ENCODE measurements at places on chromosomes 11 and 22. TPM values are rescaled to one million over a fixed set of nuclear protein-coding genes. Genes with fewer than 3 reads are reported as not detected.

GRCh38 chr22:45455621-45456020 lies 42.1 kb downstream of the RIBC2 start:
- DNase-seq = no peak

DNA sequence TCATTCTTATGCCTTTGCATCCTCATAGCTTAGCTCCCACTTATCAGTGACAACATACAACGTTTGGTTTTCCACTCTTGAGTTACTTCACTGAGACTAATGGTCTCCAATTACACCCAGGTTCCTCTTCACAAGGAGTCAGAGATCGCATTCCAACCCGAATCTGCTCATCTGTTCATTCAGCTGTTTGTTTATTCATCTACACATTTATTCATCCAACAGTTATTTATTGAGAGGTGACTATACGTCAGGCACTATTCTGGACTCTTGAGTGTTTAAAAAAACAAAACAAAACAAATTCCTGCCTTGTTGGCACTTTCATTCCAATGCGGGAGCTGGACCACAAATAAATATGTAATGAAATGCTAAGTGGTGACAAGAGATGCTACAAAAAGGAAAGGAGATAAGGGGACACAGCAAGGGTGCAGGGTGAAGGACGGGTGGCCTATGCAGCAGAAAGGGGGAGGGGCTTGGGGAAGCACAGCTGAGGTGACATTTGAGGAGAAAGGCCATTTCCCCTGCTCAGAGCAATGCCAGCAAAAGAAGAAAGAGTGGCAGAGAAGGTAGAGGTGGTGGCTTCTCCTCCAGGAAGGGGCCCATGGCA lies 393.8 kb upstream of the SYN3 start:
- DNase-seq = no peak

- no peak for DNase-seq
Measured at GRCh38 chr11:121117788-121118187, 16.7 kb downstream of the TECTA start.

- DNase-seq = no peak
Measured at GRCh38 chr11:34643311-34643710, 22.4 kb downstream of the EHF start.

- DNase-seq = no peak
Measured at GRCh38 chr11:1306186-1307162, 3.0 kb downstream of the TOLLIP start.

DNA sequence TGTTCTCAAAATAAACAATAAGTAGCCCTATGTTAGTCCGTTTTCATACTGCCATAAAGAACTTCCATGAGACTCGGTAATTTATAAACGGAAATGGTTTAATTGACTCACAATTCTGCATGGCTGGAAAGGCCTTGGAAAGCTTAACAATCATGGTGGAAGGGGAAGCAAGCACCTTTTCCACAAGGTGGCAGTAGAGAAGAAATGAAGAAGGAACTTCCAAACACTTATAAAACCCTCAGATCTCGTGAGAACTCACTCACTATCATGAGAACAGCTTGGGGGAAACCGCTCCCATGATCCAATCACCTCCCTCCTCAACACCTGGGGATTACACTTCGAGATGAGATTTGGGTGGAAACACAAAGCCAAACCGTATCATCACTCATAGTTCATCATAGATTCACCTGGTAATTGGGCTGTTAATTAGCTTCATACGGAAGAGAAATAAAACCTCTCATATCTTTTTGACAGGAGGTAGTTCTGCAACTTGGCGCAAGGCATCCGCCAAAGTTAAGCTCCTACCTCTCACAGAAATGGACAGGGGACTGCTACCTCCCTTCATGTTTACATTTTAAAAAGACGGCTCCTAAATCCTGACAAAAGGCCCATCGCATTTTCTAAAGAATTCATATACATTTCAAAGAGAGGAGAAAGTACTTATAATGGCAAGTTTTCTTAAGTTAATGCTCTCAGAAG lies 49.0 kb downstream of the MUC15 start:
- DNase-seq = no peak

- no peak for DNase-seq
Measured at GRCh38 chr11:6889835-6890234, 2.5 kb downstream of the OR2D2 start.

DNA sequence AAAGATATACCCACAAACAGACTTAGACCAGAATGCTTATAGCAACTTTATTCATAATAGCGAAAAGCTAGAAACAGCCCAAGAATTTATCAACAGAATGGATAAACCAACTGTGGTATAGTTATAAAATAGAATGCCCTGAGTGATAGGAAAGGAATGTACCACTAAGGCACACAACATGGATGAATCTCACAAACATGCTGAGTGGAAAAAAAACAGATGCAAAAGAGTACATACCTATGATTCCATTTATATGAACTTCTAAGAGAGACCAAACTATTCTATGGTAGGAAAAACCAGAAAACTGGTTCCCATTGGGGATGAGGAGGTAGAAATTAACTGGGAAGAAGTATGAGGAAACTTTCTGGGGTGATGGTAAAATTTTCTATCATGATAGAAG lies 40.4 kb upstream of the GRIK4 start:
- DNase-seq = no peak

DNA sequence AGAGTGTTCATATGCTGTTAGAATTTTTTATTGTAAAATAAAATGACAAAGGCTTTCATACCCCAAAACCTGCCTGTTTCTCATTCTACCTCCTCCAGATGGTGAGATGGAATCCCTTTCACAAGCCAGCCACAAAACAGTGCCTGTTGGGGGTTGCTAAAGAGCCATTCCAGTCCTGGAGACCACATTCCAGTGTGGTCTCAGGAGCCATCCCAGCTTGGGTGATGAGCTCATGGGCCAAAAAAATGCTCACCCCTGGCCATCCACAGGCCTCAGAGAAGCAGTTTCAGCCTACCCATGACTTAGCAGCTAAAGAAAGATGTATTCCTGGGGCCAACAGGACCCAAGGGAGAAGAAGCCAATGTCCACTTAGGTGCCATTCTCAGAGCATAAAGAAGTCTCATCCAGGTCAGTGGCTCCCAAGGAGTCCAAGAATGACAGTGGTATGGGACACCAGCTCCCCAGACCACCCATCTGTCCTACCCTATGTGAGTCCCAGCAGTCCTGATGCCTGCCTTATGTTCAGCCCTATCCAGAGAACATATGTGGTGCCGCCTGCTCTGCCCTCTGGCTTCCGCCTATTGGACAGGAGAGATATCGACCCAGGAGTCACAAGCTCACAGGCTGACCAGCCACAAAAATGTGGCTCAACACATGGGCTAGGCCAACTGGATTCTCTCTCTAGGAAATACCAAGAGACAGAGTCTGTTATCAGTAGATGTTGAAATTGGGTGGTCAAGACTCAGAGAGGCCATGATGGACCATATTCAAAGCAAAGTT lies 26.4 kb downstream of the C11orf91 start:
- no peak for DNase-seq

DNA sequence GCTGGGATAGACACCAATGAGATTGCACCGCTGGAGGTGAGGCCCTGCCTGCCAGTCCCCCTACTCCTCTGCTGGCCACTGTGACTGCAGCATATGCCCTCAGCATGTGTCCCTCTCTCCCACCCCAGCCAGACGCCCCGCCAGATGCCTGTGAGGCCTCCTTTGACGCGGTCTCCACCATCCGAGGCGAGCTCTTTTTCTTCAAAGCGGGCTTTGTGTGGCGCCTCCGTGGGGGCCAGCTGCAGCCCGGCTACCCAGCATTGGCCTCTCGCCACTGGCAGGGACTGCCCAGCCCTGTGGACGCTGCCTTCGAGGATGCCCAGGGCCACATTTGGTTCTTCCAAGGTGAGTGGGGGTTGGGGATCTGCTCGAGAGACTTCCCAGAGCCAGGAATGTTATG lies 5.7 kb upstream of the SMARCB1 start:
- no peak for DNase-seq

GRCh38 chr11:36014898-36015665 lies 71.2 kb downstream of the LDLRAD3 start:
- DNase-seq = no peak

GRCh38 chr11:125062931-125063428 lies at the start of gene SLC37A2:
Gene SLC37A2 (plus strand): TSS chr11:125063305. CDS start chr11:125063368, 63 bp downstream.
- DNase-seq = peak; percentile 20

GRCh38 chr11:112166562-112166961 lies 610 bp upstream of the TEX12 start:
- DNase-seq = no peak

DNA sequence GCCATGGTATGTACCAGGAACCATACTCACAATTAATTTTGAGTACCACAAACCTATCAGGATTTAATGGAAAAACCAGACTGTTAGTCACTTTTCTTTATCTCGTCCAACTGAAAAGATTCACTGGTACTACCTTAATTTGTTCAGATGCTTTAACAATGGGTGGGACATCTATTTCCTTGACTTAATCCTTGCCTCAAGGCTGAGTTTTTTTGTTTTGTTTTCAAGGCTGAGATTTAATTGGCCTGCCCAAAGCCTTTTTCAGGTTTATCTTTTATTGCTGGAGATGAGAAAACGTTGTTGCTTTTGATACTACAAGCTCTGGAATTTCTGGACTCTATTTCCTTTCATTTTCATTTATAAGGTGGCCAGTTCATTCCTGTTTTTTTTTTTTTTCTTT lies 50.4 kb downstream of the NELL1 start:
- DNase-seq = no peak

DNA sequence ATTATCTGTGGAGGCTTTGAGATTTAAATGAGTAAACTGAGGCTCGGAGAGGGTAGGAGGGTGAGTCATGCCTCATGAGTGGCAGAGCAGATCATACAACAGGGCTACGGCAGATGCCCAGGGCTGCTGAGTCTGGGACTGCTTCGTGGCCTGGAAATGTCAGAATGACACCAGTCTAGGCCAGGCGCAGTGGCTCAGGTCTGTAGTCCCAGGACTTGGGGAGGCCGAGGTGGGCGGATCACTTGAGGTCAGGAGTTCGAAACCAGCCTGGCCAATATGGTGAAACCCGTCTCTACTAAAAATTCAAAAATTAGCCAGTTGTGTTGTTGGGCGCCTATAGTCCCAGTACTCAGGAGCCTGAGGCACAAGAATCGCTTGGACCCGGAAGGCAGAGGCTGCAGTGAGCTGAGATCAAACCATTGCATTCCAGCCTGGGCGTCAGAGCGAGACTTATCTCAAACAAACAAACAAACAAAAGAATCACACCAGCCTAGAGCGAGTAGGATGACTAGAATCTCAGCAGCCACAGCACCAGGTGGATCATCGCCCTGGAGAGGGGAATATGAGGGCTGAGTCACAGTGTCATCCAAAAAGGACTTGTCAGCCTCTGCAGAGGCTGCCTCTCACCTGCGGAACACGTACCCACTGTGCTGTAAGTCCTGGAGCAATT lies 48.6 kb upstream of the ADA2 start:
- no peak for DNase-seq

- DNase-seq = no peak
Measured at GRCh38 chr11:118625976-118626375, 18.6 kb downstream of the PHLDB1 start.

- DNase-seq = no peak
Measured at GRCh38 chr11:129322941-129323340, 52.7 kb upstream of the BARX2 start.

DNA sequence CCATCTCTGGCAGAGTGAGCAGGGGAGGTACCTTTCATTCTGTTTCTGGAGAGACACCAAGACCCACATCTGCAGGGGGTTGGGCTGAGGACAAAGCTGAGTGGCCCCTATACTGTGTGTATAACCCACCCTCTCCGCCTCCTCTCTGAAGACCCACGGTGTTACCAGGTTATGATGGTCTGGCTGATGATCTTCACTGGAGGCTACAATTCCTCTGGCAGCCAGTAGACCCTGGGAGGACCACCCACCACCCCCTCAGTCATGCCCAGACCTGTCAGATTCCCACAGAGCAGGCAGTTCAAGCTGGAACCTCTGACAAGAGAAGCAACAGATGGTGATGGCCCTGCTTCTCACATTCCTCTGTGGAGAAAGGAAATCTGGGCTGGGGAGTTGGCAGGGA lies 11.4 kb upstream of the KCNJ1 start:
- DNase-seq = no peak

- no peak for DNase-seq
Measured at GRCh38 chr22:49261616-49262015, 566.1 kb downstream of the BRD1 start.

DNA sequence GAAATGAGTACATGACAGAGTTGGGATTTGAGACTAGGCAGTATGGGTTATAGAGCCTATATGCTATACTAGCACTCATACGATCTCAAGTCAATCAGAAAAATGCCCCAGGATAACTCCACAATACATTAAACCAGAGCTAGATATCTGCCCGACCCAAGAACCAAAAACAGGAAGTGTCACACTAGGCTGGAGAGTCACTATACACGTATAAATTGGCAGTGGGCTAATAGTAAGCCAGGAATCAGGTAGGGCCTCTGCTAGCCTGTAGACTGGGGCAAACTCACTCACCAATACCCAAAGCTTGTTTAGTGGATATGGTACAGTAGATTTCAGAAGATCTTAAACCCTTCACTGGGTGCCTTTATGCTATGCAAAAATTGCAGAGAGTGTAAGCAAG lies 16.2 kb upstream of the EIF4G2 start:
- DNase-seq = no peak

GRCh38 chr11:24134879-24135589 lies 361.8 kb upstream of the LUZP2 start:
- no peak for DNase-seq

DNA sequence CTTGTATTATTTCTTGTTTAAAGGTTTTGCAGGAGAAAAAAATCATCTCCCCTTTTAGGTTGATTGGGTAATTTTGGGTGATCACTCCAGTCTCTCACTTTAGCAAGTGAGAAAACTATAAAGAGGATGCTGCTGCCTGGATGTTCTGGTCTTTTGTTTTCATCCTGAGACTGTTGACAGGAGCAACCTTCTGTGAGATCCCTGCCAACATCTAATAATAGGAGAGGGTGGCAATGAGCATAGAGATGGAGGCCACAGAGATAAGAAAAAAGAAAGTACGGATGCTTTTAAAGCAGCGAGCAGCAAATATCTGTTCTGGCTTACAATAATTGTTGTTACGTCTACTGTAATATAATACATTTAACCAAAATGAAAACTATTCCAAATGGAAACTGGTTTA lies 293.6 kb upstream of the MTNR1B start:
- no peak for DNase-seq

Gene SCN2B
- 4.3 TPM for polyA plus RNA-seq

Gene OR4A16
- polyA plus RNA-seq = not detected

Gene MFNG
- polyA plus RNA-seq = 4.6 TPM

Gene ZP1
- not detected for polyA plus RNA-seq

Gene TNKS1BP1
- polyA plus RNA-seq = 77.6 TPM

Gene NFRKB
- polyA plus RNA-seq = 31.2 TPM

Gene TOLLIP
- 50.4 TPM for polyA plus RNA-seq

Gene BCO2
- polyA plus RNA-seq = 7.6 TPM

Gene TEX12
- not detected for polyA plus RNA-seq

Measured in left renal pelvis (tissue), 4 donors.